Activated CD4-positive, alpha-beta memory T cell treated with anti-CD3 and anti-CD28 coated beads for 36 hours (primary cell): ENCODE measurements at places on chromosomes 1 and 21. TPM values are rescaled to one million over a fixed set of nuclear protein-coding genes. Genes with fewer than 3 reads are reported as not detected.

The CFAP141 gene
- total RNA-seq, result not detected

The C1orf53 gene
- 0.58 TPM for total RNA-seq

The ZNF593OS gene
- not detected for total RNA-seq

The ANKRD34A gene
- total RNA-seq, result 4.7 TPM

The OLFML3 gene
- total RNA-seq, result not detected

The ADAMTS1 gene
- not detected for total RNA-seq

The ILDR2 gene
- 13.0 TPM for total RNA-seq

The TRIM58 gene
- total RNA-seq, result 0.19 TPM

The LCK gene
- total RNA-seq, result 224 TPM

The KLF17 gene
- not detected for total RNA-seq

The DISP1 gene
- total RNA-seq, result 1.1 TPM

The COQ8A gene
- 19.8 TPM for total RNA-seq

The PDPN gene
- total RNA-seq, result not detected

The MYOG gene
- total RNA-seq, result not detected
